ENCODE measurements at places on chromosomes 7 and 10.

GRCh38 chr10:79179164-79179956 lies 110.6 kb downstream of the ZMIZ1 start:
- DNase-seq, result no peak

GRCh38 chr7:151782598-151783448 lies 94.1 kb downstream of the PRKAG2 start:
- peak; percentile 20 for DNase-seq

- no peak for DNase-seq
Measured at GRCh38 chr10:123889821-123890220, 1.8 kb downstream of the CPXM2 start.

DNA sequence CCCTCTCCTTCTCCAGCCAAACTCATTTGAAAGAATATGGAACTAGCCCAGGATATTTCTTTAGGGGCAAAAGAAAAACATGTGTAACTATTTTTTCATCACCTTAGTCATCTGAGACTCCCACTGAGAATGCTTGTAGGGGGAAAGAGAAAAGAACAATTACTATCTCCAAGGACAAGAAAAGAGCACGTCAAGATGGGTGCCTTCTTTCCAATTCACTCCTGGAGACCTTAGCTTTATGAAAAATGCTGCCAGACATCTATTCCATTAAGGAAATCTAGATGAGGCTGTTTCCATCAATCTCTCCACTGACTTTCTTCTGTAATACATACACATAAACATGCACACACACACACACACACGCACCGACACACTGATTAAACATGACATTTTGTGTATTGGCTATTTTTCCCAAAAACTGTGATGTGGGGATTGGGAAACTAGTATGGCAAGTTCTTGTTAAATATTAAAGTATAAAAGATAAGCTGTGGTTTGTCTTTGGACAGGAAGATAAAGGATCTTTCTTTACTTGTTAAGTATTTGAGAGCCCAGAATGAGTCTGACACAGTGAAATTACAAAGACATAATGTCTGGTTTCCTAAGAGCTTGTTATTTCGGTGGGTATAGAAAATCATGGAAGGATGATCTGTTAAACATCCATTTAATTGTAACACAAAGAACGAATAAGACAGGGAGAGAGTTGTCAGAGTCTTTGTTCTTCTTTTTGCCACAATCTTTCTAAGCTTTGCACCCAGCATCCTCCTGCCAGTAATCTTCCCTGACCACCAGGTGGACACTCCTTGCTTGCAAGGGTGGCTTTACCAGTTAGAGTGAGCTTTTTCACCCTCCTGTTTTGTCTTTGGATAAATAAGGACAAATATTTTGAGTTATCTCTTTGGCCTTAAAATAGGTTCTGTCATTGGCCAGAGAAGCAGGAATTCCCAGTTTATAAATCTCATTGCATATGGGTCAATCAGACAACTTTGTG lies 177.3 kb upstream of the TMEM72 start:
- DNase-seq, result no peak

DNA sequence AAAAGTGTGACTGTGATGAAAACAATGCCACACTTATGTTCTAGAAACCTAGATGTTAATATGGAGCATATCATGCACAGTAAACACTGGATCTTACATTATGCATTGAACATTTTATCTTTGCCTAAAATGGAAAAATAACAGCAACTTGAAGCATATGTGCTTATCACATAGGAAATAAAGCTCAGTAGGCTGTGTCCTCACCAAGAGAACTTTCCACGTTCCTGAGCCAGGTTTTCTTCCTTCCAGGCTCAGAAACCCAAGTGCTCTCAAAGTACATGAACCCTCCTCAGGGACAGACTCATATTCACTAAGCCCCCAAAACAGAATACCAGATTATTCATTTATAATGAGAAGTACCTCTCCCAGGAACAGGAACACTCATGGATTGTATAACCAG lies 79.4 kb upstream of the PRKAR2B start:
- DNase-seq, result no peak

- DNase-seq, result no peak
Measured at GRCh38 chr10:113447278-113447677, 105.6 kb upstream of the HABP2 start.

DNA sequence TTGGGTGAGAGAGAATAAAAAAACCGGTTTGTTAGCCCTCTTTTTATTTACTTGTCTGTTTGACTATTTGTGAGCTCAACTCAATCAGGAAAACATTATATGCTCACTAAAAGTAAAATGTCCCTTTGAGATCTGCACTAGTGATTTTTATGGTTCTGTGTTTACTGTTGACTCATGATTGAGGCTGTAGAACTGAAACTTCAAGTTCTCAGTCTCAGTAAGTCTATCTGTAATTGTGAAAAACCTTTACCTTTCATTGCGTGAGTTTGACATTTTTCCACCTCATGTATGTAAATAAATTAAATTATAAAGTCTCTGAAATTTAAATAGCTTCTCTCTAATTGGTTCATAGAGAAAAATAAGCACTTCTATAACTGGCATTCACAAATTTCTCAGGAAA lies 17.0 kb upstream of the CASD1 start:
- no peak for DNase-seq
